ENCODE measurements at places on chromosomes 2 and 18.

GRCh38 chr2:27798948-27799645 is 27.6 kb downstream of the MRPL33 start:
- DNase-seq: no peak

GRCh38 chr2:165535471-165535870 is 66.0 kb downstream of the CSRNP3 start:
- no peak for DNase-seq

GRCh38 chr2:121170577-121170976 is 114.4 kb downstream of the TFCP2L1 start:
- no peak for DNase-seq

DNA sequence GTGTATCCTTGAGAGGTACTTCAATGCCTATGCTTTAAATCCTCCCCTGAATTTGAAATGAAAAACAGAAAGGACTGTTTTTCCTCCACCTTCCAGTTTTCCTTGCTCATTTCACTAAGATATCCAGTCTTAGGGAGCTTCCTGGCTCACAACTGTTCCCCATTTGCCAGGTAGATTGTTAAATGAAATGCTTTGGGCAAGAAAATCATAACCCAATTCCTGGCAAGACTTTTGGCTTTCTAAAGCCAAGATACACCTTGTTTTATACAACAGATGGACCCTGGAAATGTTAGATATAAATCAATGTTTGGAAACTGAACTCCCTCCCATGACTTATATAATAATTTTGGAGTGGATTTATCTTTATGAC is 3.6 kb upstream of the CHMP3 start:
- no peak for DNase-seq

DNA sequence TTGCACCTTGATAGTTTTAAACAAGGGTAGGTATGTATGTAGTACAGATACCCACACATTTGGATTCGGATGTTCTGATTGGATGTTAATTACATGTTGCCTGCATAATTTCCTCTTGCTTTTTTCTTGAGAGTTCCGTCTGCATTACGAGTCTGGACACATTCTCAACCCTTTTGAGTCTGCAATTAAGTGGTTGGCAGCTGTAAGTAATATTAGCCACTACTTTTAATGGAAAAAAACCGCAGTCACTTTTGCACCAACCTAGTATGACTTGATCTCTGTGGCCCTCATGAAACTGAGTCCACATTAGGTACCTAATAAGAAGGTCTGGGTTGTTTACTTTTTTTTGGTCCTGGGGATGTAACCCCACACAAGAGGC is 217.3 kb downstream of the VAPA start:
- no peak for DNase-seq

GRCh38 chr2:112757265-112757664 is 7.1 kb downstream of the CKAP2L start:
- no peak for DNase-seq

GRCh38 chr2:136381722-136382633 is 264.0 kb upstream of the CXCR4 start:
- peak; percentile 18 for DNase-seq

DNA sequence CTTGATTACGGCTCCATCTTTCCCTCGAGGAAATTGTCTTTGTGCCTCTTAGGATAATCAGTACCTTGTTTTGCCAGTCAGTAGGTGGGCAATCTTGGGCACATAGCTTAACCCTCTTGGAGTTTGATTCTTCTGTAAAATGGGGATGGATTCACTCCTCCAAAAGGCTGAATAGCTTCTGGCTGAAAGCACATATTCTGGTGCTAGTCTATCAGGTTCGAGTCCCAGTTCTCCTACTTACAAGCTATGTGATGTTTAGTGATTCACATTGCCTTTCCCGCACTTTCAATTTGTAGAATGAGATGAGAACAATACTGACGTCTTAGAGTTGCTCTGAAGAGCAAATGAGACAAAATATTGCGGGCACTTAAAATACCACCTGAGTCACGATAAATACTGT is 43.9 kb downstream of the ATIC start:
- no peak for DNase-seq

DNA sequence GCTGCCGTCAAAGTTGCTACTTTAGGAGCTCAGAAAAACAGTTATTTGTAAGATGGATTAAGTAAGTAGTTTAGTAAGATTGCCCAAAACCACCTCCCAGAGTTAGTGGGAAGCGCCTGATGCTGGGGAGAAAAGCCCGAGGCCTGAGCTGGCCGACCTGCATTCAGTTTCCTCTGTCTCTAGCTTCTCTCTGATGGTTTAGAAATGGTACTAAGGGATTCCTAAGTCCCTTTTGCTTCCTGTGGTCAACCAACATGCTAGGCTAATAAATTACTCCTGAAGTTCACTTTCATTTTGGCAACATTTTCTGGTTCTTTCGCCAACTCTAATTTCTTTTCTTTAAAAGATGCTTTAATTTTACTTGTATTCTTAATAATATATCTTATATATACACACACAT is 60.1 kb downstream of the ASAP2 start:
- no peak for DNase-seq

GRCh38 chr2:57696016-57696415 is 350.6 kb upstream of the VRK2 start:
- no peak for DNase-seq

DNA sequence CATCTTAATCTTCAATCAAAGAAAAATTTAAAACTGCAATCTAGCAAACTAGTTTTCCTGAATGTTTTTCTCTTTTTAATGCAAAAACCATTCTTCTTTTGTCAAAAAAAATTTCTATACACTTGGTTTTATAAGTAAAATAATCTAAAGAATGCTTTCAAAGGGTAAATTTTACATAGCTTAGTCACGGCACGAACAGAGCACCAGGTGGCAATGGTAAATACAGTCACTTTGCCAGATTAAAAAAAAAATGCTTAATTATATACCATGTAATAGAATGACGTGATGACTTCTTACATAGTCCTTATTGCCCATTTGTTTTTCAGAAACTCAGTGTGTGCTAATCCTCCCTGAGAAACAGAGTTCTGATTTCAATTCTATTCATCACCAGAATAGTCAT is 10.4 kb downstream of the FEZ2 start:
- no peak for DNase-seq

DNA sequence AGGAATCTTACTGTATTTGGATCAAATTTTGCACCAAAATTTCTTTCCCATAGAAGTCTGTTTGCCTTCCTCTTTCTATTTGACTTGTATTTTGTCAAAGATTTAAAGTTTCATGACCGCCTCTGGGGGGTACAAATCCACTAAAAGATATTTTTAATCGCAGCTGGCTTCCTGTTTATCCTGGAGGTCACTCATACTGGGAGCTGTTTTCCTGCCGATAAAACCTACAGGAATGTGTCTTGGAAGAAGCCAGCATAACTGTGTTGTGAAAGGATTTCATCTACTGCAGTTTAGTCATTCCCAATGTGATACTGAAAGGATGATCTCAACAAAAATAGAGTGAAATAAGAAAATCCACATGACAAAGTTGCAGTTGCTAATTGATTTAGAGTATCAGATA is 184.0 kb downstream of the RIT2 start:
- DNase-seq: no peak

GRCh38 chr2:176162911-176163671 is 6.0 kb downstream of the HOXD3 start:
- DNase-seq: no peak

- no peak for DNase-seq
Measured at GRCh38 chr18:9757827-9758621, 49.9 kb downstream of the RAB31 start.

GRCh38 chr18:49162226-49162864 is 211.6 kb upstream of the SMAD7 start:
- no peak for DNase-seq

- no peak for DNase-seq
Measured at GRCh38 chr2:12176623-12177454, 430.4 kb downstream of the LPIN1 start.

DNA sequence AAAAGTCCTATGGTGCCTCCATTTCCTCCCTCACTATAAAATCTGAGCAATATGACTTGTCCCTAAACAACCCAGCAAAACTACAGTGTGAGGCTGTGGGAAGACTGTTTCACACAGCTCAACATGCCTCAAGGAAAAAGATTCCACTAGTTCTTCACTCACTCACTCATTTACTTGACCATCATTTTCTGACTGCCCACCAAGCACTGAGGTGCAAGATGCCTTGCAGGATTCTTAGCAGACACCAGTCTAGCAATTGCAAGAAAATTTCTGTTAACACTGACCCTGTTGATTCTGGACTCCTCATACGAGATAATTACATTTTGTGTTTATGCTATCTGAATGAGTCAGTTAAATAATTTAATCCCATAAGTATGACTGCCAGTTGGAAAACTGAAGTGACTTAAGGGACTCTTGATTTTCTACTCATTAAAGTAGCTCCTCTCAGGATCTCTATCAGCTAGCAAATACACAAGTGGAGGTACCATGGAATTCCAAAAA is 51.9 kb upstream of the PCBP1 start:
- no peak for DNase-seq

DNA sequence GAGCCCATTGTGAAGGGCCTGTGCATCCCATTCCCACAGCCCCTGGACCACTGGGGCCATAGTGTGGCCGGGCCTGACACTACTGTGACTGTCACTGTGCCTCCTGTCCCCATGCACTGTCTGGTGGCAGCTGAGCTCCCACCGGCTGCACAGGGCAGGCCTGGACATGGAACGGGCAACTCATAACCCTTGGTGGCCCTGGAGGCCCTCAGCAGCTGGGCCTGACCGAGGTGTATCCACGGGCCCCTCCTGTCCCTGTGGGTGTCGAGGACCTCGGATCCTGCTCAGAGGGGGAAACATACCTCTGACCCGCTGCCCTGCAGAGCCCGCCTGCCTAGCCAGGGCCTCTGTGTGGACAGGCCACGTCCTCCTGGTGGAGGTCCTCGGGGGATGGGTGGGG is 7.8 kb upstream of the GAL3ST2 start:
- no peak for DNase-seq

DNA sequence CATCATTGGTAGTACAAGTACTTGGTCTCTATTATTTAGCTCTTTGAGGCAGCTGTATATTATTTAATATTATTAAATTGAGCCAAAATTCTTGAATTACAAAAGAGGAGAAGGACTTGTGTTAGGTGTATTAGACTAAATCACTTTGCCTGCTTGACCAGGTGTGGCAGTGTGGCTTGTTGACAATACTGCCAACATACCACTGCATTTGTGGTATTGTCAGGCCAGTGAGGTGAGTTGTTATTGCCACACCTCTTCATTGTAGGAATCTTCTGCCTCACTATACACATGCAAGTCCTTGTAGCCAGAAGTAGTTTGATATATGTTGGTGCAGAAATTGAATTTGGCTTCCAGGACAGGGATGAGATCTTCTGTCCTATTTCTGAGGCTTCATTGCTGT is 40.5 kb downstream of the CYP20A1 start:
- no peak for DNase-seq

DNA sequence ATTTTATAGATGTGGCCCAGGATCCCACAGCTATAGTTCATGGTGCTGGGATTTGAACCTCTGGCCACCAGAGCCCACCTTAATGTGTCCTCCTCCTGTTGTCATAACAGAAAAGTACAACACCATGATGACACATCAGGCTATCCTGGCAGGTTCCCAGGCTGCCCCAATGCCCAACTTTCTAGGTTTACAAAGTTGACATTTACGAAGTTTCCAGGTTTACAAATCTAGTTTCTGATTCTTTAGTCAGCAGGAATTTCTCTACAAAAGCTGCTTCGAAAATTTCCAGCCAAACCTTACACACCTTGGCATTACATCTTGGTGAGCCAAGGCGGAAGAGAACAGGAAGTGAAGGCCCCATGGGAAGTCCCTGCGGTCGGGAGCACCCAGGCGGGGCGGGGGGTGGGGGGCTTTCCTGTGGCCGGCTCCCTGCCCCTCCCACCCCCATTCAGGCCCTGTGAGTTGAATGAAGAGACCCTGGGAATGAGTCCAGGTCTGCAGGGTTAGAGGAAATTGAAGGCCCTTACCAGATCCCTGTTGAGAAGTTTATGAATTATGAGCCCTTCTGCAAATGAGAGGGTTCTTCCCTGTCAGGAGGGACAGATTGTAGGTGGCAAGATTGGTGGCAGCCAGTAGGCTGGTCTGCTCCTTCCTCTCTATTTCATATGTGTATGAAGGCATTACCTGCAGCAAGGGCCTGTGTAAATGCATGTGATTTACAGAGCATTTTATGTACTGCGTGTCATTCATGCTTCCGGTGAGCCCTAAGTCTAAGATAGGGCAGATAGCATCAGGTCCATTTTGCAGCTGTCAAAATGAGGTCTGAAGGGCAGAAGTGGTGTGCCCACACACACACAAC is 11.1 kb upstream of the IL1RN start:
- DNase-seq: no peak
